ENCODE measurements at places on chromosomes 7 and 10.

DNA sequence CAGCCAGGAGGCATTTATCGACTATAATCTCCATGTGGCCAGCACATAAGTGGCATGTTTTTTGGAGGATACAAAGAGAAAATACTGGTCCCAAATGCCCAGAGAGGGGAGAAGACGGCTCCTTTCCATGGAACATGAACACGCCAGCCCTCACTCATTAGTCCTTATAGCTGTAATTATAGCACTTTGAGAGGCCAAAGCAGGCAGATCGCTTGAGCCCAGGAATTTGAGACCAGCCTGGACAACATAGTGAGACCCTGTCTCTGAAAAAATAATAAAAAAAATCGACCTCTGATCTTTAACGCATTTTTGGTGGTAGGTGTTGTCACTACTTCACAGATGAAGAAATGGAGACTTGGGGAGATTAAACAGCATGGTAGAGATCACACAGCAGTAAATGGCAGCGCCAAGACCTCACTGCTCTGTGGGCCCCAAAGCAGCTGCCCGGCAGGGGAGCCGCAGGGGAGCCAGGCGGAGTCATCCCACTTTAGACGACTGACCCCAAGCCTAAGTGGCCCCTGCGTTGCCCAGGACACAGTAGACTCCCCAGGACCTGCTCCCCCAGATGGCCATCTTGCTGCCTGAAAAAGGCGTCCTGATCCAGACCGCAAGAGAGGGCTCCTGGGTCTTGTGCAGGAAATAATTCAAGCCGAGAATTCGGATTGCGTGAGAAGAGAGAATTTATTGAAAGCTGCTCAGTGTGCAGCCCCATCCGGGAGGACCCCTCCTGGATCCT is 21.2 kb upstream of the PRKAG2 start:
- DNase-seq, result no peak

DNA sequence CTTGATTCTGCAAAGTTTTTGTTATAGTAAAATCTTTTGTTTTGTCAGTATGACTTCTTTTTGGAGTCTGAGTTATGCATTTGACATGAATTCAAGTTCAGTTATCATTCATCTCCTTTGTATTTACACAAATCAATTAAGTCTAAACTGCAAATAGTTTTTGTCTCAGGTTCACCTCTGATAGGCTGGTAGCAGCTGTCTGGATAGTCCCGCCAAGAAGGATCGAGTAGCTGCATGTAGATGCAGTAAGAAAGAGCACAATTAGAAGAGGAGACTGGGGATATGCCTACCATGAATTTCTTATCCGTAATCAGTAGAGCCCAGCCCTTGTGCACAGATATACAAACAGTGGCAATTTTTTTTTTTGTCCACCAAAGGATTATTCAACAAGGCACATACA is 392.5 kb upstream of the ETV1 start:
- DNase-seq, result no peak

DNA sequence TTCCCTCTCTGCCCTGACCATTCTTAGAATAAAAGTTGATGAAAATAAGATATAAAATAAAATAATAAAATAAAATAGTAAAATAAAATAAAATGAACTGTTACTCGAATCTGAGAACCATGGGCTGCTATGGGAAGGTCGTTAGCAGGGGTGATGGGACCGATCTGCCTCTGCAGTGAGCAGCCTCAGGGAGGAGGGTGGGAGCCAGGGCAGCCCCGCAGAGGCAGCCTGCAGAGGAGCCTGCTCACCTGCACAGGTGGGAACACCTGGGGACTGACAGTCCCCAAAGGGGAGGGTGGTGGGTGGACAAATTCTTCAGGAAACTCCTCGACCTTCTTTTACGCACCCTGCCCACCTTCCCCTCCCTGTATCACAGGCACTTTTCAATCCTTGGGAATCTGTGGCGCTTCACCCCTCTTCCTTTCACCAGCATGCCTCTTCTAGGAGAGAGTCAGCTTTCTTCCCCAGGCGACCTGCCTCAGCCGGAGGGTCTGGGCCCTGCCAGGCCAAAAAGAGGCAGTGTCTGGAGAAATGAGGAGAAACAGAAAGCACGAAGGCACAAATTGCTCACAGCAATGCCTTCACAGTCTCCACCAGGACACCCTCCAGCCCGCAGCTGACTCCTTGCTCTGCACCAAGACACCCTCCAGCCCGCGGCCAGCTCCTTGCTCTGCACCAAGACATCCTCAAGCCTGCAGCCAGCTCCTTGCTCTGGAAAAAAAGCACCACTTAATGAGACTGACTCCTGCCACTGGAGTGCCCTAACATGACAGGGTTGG is 368.4 kb upstream of the SHH start:
- DNase-seq, result no peak

- DNase-seq, result peak; percentile 39
Measured at GRCh38 chr10:33145451-33146188, 187.6 kb upstream of the ITGB1 start.

- no peak for DNase-seq
Measured at GRCh38 chr7:91993976-91994375, 53.3 kb downstream of the AKAP9 start.
